CD8-positive, alpha-beta T cell (primary cell): ENCODE measurements at places on chromosomes 1 and 21.

- no peak for DNase-seq
These were observed 26.6 kb downstream of the FAM151A start for GRCh38 chr1:54596756-54597155.

DNA sequence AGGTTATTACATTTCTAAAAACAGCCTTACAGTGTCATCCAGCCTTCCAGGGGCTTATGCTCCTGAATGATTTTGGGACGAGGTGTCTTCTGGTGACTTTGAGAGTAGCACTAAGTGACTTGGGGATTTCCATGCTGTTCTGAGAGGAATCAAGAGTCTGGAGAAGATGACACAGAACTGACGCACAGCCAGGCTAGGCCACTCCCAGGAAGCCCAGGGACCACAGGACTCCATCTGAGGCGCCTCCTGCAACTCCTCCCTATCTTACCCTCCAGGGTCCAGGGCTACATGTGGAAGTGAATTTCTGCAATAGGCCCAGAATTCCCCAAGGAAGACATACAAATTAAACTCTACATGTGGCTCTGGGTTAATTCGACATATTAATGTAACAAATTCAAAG is 92.5 kb downstream of the SLC25A24 start:
- DNase-seq, result no peak

- no peak for DNase-seq
These were observed 320.3 kb downstream of the PTPRU start for GRCh38 chr1:29556657-29557056.

- DNase-seq, result no peak
These were observed 8.6 kb upstream of the IER5 start for GRCh38 chr1:181079920-181080319.

GRCh38 chr1:224733027-224733911 is 117.2 kb downstream of the CNIH3 start:
- no peak for DNase-seq

DNA sequence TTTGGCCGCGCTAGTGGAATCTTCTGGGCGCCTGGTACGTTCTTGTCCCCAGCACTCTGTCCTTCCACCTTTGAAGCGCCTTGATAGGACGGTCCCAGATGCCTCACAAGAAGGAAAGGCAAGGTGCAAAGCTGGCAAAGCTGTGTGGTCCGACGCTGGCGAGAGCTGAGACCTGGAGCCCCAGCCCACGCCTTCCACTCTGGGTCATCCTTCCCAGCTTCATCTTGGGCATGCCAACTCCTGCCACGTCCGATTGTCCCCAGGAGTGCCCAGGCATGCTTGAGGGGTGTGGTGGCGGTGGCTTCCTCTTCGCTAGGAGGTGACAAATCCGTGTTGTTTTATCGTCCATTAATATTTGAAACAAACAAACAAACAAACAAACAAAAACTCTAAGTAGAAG is 123.9 kb upstream of the DPYD start:
- DNase-seq, result no peak

DNA sequence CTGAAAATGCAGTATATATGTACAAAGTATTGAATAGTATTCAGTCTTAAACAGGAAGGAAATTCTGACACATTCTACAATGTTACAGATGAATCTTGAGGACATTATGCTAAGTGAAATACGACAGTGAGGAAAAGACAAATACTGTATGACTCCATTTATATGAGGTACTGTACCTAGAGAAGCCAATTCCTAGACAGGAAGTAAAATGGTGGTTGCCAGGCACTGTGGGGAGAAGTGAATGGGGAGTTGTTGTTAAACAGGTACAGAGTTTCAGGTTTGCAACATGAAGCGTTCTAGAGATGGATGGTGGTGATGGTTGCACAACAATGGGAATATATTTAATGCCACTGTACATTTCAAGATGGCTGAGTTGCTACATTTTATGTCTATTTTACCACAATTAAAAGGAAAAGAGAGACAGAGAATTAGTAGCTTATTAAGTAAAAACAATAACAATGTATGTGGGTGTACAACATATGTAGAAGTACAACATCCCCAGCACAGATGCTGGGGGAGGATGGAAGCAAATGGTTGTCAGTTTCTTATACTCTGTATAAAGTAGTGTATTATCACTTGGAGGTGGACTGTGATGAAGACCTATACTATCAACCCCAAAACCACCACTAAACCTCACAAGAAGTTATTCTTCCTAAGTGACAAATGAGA is 3.9 kb upstream of the RAB4A start:
- DNase-seq, result no peak

- DNase-seq, result no peak
These were observed 1600.0 kb downstream of the BRINP3 start for GRCh38 chr1:188877668-188878067.

DNA sequence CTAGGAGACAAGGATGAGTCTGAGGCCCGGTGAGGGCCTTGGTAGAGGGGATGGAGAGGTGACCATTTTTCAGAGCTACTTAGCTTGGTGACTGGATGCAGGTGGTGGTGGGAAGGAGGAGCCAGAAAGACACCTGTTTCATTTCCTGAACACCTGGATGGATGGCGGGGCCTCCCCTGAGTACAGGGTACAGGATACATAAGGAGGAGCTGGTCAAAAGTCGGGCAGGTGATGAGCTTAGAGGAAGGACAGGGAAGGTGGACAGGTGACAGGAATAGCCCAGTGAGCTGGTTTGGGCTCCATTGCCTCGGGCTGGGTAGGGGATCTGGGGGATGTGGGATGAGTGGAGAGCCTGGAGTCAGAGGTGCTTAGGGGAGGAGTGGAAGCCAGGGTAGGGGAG is 6.3 kb downstream of the FAAH start:
- DNase-seq, result no peak

- no peak for DNase-seq
These were observed 13.3 kb downstream of the TGFBR3 start for GRCh38 chr1:91872559-91873081.

DNA sequence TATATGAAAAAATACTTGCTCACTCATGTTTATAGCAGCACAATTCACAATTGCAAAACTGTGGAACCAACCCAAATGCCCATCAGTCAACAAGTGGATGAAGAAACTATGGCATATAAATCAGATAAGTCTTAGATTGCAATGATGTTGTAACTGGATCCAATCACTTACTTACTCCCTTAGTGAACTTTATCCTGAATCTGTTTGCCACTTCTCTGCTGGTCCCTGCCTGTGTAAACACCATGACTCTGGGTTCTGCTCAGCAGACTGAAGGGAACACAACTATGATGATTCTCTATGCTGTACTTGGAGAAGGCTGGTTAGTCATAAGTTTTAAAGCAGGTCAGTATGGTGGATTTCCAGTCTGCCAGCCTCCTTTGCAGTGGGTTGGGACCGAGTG is 391.2 kb downstream of the RWDD3 start:
- DNase-seq, result no peak

DNA sequence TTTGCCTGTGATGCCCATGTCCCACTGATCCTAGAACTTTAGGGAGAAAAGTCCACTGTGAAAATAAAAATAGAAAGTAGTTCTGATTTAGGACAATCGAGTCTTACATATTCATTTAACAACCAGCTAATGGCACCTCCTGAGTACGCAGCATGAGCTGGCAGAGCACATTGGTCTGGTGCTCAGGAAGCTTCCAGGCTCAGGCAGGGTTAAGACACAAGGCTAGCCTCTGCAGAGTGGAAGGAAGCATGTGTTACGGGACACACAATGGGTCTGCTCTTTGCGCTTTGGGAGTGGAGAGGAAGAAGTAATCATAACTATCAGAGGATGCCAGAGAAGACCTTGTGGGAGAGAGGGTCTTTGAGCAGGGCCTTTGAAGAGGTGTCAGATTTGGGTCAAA is 4.2 kb upstream of the KLHDC8A start:
- no peak for DNase-seq

DNA sequence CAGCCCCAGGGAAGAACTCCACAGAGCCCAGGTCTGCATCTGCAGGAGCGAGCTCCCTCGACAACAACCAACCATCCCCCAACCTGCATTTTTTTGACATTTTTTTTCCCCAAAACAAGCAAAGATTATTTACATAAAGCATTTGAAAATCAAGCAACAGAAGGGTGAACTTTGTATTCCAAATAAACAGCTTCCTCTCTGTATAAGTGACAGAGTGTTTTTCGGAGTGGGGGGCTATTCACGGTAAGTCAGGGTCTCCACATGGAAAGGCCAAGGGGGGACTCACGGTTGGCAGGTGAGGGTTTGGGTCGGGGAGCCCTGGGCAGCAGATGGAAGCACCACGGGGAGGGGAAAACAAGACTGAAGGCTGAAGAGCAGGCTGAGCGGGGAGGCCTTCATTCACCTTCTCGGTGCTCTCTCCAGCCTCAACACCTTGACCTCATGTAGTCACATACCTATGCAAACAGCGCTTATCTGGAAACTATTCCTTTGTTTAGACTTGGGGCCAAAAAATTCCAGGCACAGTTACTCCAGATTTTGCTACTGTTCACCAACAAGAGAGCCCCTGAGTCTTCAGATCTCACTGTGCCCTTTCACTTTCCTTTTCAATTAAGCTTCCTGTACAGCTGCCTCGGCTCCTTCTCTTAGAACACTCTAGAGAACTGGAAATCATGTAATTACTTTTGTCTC is 27.6 kb downstream of the C2CD2 start:
- peak; percentile 26 for DNase-seq

GRCh38 chr1:37430103-37430985 is 44.0 kb upstream of the ZC3H12A start:
- DNase-seq, result no peak

DNA sequence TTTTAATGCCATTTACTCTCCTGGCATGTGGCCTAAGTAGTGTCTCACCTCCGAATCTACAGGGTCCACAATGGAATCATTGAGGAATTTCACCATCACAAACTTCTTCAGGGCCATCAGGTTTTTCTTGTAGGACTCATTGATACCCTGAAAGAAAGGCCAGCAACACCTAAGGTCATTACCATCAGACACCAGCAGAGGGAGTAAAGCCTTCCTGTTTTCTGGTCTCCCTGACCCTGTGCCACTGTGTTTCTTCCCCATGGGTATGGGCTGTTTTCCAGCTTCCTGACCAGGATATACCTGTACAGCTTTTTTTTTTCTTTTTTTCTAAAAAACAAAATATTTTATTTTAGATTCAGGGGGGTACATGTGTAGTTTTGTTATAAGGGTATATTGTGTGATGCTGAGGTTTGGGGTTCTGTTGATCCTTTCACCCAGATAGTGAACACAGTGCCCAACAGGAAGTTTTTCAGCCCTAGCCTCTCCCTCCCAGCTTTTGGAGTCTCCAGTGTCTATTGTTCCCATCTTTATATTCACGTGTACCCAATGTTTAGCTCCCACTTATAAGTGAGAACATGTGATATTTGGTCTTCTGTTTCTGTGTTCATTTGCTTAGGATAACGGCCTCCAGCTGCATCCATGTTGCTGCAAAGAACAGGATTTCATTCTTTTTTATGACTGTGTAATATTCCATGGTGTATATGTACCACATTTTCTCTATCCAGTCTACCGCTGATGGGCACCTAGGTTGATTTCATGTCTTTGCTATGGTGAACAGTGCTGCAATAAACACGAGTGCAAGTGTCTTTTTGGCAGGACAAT is 18.3 kb downstream of the PPT1 start:
- peak; percentile 30 for DNase-seq

- DNase-seq, result no peak
These were observed 54.9 kb upstream of the DIPK1A start for GRCh38 chr1:93016171-93016570.

- no peak for DNase-seq
These were observed 2.6 kb downstream of the BARHL2 start for GRCh38 chr1:90714521-90714951.

GRCh38 chr1:100187912-100188311 is 9.9 kb upstream of the LRRC39 start:
- no peak for DNase-seq

DNA sequence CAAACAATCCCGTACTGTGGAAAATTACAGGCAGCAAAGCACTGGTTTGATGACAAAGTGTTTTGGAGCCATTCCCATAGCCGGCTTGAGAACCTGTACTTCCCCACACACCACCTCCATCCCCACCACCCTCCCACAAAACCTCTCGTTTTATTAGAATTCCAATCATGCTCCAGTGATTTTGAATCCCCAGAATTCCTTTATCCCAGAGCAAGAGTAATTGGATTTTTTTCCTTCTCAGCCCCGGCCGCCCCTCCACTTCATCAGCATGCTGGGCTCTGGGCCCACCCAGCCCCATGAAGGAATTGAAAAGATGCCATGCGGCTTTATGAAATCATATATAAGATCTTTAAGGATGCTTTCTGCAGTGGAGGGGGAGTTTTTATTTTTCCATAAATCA is 136.6 kb downstream of the OMA1 start:
- DNase-seq, result no peak

DNA sequence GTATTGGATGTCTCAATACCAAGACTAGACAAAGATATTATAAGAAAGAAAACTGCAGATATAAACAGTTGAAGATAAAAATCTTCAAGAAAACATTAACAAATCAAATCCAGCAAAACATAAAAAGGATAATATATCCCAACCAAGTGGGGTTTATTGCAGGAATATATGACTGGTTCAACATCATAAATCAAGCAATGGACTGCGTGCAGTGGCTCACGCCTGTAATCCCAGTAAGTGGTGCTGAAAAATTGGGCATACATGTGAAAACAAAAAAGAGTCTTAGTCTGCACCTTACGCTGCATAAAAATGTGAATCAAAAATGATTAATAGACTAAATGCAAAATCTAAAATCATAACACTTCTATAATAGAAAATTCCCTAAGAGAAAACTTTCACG is 112.9 kb upstream of the PDE4B start:
- no peak for DNase-seq

- no peak for DNase-seq
These were observed 247.3 kb downstream of the FOXD2 start for GRCh38 chr1:47684964-47685762.

DNA sequence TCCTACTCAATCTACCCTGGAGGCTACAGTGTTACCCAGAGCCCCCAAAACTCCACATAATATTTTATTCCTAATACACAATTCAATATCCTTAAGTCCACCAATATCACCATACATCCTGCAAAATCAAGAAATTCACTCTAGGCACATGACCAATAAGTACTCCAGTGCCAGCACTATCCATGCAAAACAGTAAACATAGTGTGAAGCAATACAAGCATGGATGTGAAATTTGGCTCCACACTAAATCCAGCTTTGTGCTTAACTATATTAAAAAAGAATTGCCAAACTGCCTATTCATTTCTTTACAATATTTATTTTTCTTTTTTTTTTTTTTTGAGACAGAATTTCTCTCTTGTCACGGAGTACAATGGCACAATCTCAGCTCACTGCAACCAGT is 3.0 kb upstream of the MEAF6 start:
- DNase-seq, result no peak

GRCh38 chr1:116680752-116681151 is 13.2 kb upstream of the IGSF3 start:
- DNase-seq, result no peak
